ENCODE measurements at places on chromosomes 6 and 20.

GRCh38 chr6:123380257-123380656 lies 256.5 kb downstream of the TRDN start:
- DNase-seq: no peak

DNA sequence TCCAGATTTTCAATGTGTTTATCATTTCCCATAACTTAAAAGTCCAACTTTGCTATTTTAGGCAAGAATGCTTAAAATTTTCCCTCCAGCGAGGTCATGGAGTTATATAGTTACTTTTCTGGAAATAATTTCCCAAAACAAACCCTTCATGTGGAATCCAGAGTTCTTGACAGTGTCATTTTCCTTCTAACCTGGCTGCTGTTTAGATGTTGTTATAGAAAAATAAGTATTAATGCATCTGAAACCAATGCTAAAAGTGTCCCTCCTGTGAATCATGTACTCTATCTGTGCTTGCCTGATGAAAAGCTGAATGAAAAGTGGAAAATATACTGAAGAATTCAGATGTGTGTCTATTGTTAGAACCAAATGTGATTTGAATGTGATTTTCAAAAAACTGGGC lies 245.3 kb upstream of the HSF2 start:
- no peak for DNase-seq

DNA sequence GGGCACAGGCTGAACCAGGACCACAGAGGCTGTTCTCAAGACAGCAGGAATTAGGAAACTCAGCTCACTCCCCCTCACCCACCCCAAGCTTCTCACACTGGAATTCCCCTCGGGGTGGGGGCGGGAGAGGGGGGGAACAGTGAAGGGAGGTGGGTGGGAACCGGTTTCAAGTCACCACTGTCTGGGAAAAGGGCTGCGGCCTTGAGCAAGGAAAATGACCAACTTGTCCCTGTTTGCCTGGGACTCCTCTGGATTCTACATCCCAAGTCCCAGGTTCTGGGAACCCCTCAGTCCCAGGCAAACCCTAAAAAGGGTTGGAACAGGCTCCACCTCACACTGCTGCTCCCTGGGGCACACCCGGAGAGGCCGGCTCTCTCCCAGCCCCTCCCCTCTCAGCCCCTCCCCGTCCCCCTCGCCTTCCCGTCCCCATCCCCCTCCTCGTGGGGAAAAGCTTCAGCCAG lies 230.7 kb downstream of the TFAP2C start:
- no peak for DNase-seq

GRCh38 chr6:81708113-81708699 lies 44.3 kb downstream of the TENT5A start:
- no peak for DNase-seq

DNA sequence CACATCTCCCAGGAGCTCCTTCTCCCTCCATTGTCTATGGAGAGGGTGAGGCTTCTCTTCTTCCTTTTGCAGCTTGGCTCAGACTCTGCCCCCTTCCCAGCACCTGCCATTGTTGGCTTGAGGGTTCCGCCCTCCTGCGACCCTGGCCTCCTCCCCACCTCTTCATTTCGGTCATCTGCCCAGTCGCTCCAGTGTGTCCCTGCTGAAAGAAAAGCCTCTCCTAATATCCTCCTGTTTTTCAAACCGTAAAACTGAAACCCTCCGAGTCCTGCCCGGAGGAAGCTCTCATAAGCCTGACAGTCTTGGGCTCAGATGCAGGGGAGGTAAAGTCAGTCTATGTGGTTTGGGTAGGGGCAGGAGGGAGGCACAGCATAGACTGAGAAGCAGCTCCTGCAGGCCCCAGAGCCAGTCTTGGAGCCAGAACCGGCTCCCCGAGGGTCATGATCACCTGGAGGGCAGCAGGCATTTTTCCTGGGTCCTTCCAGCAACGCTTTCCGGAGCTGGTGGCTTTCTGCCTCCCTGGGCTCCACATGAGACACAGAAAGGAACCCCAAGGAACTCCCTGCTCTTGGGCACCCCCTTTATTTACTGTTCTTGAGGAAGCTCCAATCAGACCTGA lies 235.1 kb downstream of the SMOC2 start:
- DNase-seq: no peak

Measured in stimulated activated CD8-positive, alpha-beta memory T cell treated with anti-CD3 and anti-CD28 coated beads, Interleukin-2, amount 100 ng/mL, for 48 hours (primary cell).